Amniotic stem cell (primary cell): ENCODE measurements at places on chromosomes 5 and 9.

DNA sequence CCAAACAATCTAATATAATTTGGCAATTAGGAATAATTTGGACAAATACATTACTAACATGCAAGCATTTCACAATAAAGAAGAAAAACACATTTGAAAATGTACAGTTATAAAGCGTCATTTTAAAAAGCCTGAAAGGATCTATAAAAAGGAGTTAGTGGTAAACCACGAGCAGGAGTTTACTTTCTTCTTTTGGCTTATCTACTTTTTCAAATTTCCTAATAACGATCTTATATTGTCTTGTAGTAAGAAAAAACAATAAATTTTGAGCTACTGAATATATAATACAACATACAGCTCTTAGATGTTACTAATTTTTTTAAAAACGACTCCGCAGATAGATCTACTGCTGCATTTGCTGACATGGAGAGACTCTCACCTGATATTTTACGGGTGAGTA lies 79.9 kb downstream of the SMIM23 start:
- DNase-seq: no peak

DNA sequence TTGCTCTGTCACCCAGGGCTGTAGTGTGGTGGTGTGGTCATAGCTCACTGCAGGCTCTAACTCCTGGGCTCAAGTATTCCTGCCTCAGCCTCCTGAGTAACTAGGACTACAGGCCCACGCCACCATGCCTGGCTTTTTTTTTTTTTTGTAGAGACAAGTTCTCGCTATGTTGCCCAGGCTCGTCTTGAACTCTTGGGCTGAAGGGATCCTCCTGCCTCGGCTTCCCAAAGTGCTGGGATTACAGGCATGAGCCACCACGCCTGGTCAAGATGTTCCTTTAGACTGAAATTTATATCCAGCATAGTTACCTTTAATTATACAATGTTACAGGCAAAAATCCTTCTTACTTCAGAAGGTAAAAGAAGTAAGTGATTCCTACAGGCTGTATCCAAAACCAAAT lies 1.6 kb upstream of the DNAJC21 start:
- no peak for DNase-seq

GRCh38 chr5:71483355-71483754 lies 27.9 kb downstream of the BDP1 start:
- DNase-seq: no peak

- no peak for DNase-seq
These were observed 81.4 kb downstream of the CD180 start for GRCh38 chr5:67115246-67115645.

GRCh38 chr5:148228392-148228984 lies 9.8 kb upstream of the MARCOL start:
- DNase-seq: no peak

- DNase-seq: no peak
These were observed 25.1 kb downstream of the PARP8 start for GRCh38 chr5:50691399-50692016.
